GM12892 (cell line): ENCODE measurements at places on chromosomes 12 and 14.

DNA sequence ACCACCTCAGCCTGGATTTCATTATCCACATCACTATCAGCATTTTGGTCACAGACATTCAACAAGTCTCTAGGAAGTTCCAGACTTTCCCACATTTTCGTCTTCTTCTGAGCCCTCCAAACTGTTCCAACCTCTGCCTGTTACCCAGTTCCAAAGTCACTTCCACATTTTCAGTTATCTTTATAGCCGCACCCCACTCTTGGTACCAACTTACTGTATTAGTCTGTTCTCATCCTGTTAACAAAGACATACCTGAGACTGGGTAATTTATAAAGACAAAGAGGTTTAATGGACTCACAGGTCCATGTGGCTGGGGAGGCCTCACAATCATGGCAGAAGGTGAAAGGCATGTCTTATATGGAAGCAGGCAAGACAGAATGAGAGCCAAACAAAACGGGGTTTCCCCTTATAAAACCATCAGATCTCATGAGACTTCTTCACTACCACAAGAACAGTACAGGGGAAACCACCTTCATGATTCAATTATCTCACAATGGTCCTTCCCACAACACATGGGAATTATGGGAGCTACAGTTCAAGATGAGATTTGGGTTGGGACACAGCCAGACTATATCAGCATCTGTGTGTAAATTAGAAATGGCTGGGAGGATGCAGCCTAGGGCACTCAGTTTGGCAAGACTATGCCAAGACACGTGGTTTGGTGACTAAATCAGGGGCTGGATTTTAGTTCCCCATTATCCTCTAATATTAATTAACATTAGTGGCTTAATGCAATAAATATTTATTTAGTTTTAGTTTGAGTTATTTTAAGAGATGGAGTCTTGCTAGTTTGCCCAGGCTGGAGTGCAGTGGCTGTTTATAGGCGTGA is 16.2 kb upstream of the FUT8 start:
- DNase-seq = no peak

DNA sequence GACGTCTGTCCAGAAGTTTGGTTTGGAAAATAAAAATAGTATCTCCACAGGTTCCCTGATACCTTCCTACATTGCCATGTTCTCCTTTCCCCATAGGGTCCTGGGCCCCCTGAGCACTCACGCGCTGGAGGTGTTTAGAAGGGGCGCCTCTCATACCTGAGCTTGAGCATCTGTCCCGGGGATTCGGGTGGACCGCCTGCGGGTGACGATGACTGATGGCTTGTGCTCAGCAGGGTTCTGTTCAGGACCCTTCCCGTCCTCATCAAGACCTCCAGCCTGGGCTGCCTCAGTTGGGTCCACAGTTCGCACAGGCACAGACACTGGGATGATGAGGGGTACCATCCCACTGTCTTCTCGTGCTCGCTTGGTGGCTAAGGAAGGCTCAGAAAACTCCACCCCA is 22.7 kb upstream of the PNMA1 start:
- DNase-seq = no peak

GRCh38 chr14:61025251-61026223 is 44.5 kb downstream of the SLC38A6 start:
- no peak for DNase-seq

DNA sequence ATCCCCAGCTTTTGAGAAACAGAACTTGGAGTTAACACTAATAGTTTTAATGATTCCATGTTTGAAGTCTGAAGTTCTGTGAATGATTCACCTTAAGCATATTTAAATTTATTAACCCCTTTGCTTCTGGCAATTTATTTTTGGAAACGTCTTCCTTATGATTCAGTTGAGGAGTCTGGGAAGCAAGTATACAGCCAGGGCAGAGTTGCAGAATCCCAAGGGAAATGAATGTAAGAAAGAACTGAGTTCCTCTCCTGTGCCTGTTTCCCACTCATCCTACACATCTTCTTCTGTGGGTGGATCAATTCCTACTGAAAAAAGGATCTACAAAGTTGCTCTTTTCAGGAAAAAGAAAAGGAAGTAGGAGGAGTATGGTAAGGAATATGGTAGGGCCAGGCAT is 108.2 kb upstream of the CCDC91 start:
- DNase-seq = no peak

DNA sequence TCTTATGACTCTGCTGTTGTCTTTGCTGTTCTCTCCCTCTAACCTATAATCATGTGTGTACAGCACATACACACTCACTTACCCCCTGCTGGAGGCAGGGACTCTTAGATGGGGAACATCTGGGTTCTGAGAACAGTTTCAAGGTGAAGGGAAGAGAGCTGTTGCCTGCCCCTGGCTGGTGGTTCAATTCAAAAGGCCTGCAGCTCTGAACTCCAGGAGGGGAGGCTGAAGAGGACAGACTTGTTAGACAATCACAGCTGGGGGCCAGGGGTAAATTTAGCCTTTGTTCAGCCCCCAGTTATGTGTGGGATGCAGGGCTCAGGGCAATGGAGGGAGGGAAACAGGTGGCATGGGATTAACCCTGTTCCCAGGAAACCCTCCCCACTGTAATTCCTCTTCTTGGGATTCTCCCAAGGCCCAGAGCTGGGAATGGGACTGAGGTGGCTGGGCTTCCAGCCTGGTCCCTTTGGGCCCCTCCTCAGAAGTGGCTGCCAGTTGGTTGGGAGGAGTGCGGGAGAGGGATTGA is 1.9 kb downstream of the MYL6B start:
- DNase-seq = no peak

- no peak for DNase-seq
These were observed 153.6 kb downstream of the PHLDA1 start for GRCh38 chr12:75877763-75878621.

GRCh38 chr12:2722806-2723205 is 72.0 kb upstream of the FKBP4 start:
- no peak for DNase-seq

DNA sequence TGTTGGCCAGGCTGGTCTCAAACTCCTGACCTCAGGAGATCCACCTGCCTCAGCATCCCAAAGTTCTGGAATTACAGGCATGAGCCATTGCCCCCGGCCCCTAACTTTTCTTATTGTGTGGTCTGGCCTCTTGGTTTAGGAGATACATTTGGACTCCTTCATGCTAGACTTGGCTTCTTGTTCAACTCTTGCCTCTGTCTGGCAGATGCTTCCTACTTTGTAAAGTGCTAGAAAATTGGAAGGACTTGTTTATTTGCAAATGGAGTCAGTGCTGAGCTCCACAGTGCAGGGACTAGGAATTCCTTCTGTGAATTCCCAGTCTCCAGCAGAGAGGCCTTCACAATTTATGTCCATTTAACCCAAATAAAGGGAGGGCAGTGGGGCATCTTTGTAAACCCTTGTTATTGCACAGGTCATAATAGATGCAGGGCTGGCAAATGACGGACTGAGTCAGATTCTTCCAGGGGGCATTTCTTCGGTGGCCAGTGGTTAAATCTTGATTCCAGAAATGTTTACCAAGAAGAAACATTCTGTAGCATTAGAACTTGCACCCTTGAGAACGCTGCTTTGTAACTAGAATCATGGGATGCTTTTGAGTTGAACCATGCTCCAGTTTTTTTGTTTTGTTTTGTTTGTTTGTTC is 73.8 kb upstream of the TBX3 start:
- no peak for DNase-seq

DNA sequence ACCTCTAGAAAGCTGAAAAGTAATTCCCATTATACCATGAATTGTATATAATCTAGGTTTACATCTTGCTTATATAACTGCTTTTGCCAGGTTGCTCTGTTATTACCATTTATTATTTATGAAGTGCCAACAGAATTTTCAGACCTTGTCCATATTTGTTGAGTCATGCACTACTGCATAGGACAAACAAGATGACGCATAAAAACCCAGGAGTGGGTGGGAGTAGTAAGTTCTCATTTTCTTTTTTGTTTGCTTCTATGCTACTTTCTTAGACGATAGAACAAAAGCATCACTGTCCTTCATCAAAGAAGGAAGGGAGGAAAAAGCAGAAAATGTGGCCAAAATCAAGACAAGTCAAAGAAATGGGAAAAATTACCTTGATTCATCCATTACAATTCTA is 119.0 kb upstream of the RASSF8 start:
- DNase-seq = no peak

- DNase-seq = no peak
These were observed 166.6 kb downstream of the SSPN start for GRCh38 chr12:26361964-26362363.

GRCh38 chr12:2317772-2318171 is 265.0 kb downstream of the CACNA1C start:
- no peak for DNase-seq

DNA sequence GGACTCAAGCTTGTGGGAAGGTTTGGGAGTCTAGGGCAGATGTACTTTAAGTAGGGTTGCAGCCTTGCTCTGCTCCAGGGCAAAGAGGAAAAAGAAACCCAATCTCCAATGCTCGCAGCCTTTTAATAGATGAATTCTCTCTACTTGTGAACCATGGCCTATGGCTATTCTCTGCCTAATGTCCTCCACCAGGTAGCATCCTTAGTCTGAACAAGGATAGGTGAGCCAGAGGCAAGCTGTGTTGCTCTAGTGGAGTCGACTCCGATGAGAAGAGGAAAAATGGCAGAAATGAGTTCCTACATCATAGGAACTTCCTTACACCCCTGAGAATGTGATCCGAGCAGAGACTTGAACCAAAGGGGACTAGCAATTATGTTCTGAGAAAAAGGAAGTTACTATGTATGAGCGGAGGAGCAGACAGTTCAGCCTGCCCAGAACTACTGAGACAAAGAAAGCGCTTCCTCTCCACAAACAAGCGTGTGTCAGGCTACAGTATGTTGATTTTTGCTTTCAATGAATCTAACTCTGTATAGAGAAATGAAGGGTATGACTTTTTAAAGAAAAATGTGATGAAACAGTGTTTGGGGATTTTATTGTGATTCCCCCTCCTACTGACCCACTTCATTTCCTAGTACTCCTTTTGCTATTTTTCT is 153.6 kb upstream of the ARID2 start:
- DNase-seq = peak; percentile 5

GRCh38 chr12:40178701-40179100 is 46.1 kb upstream of the LRRK2 start:
- DNase-seq = no peak

DNA sequence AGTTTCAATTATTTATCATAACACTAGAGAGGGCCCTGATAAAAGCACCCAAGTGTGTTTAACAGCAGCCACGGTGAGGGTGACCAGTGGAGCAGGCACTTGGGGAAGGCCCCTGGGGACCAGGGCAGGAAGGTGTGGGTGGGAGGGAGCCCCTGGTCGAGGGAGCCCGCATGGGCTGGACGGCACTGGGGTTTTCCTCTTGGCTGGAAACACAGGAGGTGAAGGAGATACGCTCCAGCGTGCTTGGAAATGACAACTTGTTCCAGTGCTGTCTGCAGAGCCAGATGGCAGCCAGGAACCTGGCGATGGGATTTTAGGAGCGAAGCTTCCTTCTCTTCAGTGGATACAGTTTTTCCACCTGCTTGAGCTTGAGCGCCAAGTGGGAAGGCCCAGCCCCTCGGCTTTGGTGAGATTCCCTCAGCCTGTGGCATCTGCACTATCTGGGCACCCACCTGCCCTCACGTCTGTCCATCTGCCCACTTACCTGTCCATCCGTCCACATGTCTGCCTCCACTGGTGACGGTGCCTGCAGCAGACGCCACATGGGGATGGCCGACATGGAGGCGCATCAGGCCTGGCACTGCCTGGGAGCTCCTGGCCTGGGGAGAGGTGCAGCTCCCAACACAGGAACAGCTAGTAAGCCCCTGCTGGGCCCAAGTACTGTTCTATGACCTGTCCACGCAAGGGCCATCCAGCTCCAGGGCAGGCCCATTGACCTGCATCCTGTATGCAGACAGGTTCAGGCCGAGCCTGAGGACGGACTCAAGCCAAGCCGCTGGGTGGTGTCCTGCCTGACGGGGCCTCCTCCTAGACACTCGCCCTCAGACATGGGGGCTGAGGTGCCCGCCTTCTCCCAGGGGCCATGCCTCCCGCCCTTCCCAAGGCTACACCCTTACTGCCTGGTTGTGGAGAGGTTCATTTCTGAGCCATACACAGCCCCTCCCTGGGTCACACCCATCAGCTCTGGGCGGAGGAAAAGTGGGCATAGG is 192.2 kb upstream of the C14orf180 start:
- no peak for DNase-seq

DNA sequence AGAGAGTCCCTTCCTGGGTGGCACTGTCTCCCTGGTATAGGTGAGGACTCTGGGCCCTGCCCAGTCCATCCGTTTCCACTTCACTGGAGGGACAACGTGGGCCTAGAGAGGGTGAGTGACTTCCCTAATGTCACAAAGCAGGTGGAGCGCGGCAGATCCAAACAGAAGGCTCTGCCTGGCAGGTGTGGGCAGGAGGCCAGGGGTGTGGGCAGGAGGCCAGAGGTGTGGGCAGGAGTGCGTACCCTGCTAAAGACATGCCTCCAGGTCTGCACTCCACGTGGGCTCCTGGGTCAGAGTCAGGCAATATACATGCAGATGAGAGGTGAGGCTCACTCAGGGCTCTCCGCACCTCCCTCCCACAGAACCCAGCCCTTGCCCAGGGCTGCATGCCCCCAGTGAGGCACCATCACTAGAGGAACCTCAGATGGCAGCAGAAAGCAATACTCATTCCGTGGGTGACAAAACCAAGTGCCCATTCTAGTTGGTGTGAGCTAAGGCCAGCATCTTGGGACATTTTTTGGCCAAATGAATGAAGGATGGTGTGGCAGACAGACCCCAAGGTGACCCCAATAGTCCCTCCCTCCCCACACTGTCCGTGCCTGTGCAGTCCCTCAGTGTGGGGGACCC is 271.6 kb upstream of the RTL1 start:
- no peak for DNase-seq

GRCh38 chr14:74126315-74127013 is 41.7 kb downstream of the LIN52 start:
- no peak for DNase-seq

DNA sequence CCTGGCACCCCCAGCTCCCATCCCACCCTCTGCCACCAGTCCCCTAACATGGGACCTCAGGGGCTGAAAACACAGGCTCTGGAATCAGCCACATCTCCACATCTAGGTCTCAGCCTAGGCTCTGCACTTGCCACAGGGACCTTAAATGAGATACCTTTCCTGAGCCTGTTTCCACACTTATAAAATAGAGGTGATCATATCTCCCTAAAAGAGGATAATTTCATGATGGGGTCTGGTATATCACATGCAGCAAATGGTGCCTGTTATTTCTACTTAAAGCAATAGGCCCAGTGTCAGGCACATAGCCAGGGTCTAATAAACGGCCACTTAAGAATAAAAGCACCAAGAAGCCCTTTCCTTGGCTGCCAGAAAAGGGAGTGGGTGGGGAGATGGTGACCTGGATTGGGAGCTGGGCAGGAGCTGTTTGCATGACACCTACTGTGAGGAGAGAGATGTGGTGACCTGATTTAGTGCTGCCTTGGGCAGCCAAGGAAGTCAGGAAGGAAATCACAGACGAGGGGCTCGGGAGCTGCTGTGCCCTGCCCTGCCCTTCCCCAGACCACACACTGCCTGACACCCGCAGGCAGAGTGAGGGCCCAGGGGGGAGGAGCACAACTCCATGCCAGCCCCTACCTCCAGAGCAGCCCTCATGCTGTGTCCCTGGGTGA is 71.2 kb downstream of the IRF2BPL start:
- DNase-seq = no peak

- DNase-seq = no peak
These were observed 9.5 kb upstream of the IRF2BPL start for GRCh38 chr14:77037938-77038568.

GRCh38 chr14:54787261-54787660 is 115.4 kb downstream of the GCH1 start:
- DNase-seq = no peak
